ENCODE measurements at places on chromosomes 7 and 10.

GRCh38 chr7:31948029-31948428, 122.2 kb downstream of the PDE1C start:
- DNase-seq, result no peak

DNA sequence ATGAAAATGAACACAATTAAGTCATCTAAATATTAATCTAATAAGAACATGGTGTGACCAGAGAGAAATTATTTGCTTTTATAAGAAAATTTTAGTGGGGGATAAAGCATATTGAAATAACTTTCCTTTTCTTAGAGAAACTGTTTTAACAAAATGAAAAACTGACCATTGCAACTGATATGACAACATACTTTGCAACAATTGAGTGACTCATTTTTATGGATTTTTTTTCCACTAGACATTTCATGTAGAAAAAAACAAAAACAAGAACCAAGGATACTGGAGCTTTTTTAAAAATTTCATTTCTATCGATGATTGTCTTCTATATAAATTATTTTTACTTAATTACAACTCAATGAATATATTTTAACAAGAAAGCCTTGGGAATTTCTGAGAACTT, 90.0 kb downstream of the C1GALT1 start:
- no peak for DNase-seq

DNA sequence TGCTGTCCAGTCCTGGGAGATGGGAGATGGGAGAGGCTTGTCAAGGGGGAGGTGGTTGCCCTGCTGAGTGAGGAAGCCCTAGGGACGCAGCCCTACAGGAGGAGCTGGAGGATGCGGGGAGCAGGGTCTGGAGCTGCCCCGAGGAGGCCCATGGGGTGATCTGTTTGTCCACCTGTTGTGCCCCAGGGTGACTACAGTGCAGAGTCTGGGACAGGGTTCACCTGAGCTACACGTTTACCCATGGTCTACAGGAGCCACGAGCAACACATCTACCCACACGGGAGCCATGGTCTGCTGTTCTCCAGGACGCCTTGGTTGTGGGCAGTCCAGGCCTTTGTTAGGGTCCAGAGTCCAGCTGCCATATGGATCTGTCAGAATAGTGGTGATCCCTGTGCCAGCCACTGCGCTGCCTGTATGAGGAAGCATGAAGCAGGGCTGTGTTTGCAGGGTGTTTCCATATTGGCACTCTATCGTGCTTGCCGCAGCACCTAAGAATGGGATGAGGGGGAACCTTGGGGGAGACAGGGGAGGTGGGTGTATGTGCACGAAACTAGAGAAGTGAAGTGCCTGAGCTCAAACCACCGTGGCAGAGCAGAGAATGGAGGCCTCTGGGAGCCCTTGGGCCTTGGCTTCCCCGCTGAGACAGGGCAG, 23.7 kb downstream of the ZNF775 start:
- no peak for DNase-seq

DNA sequence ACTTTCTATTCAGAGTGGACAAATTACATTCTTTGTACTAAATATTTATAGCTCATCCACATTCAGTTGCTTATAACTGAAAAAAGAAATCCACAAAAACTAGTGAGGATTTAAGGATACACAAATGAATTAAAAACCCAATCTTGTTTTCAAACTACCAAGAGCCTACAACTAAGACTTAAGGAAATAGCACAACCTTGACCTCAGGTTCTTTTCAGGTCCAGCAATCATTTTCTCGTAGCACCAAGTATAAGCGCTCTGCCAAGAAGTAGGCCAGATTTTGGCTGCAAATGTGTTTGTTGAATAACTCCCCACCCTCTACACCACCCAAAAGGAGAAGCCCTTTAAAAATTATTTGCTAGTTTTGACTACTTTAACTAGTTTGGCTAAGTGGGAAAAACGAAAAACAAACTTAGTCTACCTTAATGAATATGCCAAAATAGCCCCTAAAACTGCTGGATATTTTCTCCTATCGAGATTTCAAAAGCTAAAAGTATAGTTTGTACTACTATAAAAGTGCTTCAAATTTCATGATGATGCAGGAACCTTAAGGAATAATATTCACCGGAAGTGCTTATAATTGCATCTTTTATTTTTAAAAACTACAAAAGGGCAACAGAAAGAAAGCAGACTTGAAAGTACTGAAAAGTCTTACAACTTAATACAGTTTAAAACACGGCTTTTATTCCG, 2.7 kb upstream of the KMT2E start:
- DNase-seq, result no peak

DNA sequence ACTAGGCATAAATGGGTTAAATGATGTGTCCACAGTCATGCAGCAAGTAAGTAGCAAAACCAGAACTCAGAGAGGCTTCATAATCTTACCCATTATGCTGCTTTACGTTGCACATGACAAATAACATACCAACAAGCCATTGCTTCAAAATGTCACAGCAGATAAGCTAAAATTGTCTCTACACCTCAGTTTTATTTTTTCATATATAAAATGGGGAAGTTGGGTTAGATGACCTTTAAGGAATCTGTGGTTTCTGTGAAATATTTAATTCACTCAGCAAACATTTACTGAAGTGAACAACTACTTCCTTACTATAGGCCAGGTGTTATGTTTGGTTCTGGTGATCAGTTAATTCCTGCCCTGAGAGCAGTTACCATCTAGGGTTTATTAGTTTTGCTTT, 2.2 kb upstream of the ASCC1 start:
- DNase-seq, result no peak

DNA sequence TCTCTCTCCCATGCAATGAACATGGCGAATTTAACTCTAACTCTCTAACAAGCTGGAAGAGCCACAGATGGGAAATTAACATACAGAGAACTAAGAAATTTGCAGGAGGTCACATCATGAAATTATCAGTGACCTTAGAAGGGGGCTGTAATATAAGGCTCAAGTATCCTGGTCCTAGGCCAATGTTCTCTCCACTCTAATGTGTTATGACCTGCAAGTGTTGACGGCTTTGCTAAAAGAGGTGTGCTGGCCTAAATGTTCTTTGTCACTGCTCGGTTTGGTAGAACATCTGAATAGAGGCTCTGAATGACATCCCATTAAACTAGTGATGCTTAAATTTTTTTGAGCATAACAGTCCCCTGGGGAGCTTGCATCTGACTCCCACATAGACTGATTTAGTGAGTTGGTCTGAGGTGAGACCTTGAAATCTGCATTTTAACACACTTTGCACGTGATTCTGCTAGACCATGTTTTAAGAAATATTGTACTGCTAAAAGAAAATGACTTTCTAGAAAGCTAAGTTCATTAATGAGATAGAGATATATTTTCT, 129.3 kb downstream of the GFRA1 start:
- no peak for DNase-seq

DNA sequence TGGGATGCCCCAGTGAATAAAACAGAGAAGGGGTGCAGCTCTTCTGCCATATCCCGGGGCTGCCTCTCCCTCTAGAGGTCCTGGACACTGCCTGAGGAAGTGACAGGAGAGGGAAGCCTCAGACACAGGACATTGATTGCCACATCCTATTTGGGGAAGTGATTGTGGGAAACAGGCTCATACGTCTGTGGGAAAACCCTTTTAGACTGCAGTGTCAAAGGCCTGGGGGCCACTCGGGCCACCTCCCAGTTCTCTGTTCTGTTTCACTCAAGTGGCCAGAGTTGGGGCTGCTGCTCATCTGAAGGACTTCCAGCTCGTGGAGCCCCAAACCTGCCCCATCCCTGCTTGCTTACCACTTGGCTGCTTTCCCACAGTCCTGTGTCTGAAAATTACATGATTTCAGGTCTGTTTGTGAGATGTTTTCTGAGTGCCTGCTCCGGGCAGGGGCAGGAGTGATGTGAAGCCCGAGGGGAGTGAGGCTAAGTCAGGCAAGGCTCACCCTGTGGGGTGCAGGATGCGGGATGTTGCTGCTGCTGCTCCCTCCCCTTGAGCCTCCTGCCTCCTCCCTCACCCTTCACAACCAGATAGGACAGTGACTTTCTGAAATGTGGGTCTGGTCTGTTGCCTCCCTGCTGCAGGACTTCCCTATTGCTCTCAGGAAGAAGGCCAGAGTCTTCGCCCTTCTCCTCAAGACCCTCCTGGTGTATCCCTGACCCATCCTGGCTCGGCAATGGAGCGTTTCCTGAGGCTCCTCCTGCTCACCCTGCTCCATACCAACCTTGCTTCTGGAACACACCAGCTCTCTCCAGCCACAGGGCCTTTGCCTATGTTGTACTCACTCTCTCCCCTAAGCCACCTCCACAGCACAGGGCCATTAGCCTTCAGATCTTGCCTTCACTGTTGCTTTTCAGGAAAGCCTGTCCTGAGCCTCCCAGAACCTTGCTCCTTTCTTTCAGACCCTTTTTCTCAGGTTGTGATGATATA, 58.4 kb downstream of the NEURL1 start:
- no peak for DNase-seq
